ENCODE measurements at places on chromosomes 1 and 21. TPM values are rescaled to one million over a fixed set of nuclear protein-coding genes. Genes with fewer than 3 reads are reported as not detected.

DNA sequence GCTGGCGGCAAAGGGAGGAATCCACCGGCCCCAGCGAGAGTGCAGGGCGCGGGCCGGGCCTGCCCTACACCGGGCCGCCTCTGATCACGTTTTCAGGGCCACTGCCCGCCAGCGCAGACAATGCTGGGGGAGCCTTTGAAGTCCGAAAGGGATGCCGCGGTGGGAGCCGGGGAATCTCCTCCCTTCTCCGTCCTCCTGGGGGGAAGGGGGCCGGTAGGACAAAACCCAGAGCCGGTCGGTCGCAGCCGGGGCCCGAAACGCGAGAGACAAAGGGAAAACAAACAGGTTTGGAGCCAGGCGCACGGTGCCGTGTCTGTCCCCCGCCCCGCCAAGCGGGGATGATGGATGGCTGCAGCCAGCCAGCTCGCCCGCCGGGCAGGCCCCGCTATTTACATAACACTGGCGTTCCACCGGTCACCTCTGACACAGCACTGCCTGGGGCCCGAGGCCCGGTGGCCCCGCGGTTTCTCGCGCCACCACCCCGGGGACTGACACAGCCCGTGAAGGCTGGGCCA lies 92.0 kb downstream of the CASZ1 start:
- no peak for DNase-seq

GRCh38 chr1:236465959-236466303 lies 57.9 kb upstream of the LGALS8 start:
- no peak for DNase-seq

DNA sequence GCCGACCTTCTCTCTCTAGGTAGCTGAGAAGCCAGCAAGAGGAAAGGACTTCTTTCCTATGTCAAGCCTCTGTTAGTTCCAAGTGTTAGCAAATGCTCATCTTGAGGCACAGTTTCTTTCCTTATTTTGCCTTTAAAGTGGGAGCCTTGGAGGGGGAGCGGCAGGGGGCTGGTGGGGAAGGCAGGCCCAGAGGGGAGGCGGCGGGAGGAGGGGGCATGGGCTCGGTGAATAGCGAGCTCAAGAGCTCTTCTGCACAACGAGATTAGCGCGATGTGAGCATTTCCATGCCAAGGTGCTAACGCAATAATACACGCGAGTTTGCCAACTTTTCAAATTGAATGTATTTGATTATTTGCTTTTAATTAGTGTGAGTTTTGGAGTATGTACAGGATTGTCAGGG lies 372.6 kb downstream of the RPS6KC1 start:
- DNase-seq, result no peak

DNA sequence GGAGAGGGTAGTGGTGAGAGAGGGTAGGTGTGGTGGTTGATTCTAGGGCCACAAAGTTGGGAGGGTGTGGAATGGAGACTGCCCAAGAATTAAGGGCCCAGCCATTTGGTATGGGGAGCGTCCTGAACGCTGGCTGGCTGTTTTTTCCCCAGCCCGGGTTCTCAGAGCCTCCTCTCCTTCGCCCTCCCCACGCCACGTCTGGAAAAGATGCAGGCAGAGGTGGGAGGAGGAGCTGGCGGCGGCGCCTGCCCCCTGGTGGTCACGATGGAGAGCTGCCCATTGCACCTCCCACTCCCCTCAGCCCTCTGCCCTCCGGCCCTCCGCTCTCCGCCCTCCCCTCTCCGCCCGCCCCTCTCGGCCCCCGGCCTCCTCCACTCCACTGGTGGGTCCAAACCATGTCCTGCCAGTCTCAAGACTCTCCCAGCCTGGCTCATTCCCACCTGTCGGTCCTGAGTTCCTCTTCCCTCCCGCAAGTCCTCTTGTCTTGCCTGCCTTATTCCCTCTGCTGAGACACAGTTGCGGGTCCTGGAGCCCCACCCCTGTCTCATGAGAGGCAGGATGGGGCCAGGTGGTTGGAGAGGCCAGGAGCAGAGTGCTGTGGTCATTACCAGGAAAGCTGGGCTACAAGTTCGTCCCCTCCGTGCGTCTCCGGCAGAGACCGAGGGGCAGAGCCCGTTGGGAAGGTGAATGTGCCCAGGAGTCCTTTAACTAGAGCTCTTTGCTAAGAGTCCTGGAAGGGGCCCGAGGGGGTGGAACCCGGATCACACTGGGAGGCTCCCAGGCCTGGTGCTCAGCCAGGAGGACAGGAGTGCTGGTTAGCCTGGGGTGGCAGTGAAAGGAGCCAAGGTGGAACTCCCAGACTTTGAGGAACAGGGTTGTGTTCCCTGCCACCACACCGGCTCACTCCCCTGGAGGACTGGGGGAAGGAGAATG lies 22.6 kb downstream of the ETNK2 start:
- peak; percentile 83 for DNase-seq

DNA sequence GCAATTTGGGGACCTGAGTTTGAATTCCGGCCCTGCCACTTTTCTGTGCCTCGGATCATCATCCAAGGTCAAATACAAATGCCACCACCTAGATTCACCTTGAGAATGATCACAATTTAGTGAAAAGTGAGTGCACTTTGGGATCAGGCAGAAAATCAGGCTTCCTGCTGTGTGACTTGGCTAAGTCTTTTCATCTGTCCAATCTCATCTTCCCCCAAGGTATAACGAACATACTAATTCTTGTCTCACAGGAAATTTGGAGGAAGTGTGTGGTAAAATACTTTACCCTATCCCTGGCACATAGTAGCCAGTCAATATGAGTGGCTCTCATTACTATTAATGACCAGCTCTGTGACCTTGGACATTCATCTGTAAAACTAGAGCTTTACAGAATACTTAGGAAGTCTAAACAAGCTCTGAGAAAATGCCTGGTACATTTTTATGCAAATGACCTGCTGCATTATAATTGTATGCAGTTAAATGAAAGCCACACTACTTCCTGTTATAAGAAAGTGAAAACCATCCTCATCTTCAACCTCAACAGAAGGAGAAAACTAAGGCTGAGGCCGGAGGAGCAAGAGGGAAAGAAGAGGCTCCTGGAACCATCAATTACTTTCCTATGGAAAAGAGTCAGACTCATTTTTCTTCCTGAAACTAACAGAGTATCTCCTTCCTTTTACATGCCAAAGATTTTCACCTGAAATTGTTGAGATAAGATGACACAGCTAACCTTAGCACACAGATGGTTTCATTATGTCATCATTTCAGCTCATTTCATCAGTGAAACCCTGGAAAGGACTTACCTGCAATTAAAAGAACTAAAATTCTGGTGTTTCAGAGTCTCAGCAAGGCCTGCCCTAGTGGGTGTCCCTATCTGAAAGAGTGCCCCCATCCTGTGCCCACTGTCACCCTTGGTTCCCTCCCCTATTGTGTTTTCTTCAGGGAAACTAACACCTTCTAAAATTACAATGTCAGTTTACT lies 32.6 kb upstream of the RGS8 start:
- DNase-seq, result no peak

GRCh38 chr1:13664451-13664850 lies 35.5 kb upstream of the PRDM2 start:
- no peak for DNase-seq

GRCh38 chr1:164518692-164519332 lies 40.2 kb upstream of the PBX1 start:
- DNase-seq, result no peak

GRCh38 chr1:100404821-100405220 lies 52.5 kb downstream of the CDC14A start:
- no peak for DNase-seq

DNA sequence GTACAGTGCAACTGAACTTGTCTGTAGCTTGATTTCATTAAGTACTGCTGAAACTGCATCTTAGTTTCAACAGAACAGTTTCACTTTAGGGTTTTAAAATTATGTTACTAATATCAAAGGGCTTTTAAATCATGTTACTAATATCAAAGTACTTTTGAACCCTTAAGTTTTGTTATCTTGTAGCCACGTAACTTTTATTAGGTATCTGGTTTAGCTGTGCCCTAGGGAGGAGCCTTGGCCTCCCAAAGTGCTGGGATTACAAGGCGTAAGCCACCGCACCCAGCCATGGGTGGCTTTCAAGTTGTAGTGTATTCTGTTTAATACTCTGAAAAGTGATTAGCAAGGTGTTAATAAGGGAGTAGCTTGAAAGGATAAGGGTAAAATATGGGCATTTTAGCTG lies 2.0 kb downstream of the KDM4A start:
- DNase-seq, result no peak

GRCh38 chr1:224563666-224564065 lies 52.5 kb upstream of the CNIH3 start:
- DNase-seq, result no peak

DNA sequence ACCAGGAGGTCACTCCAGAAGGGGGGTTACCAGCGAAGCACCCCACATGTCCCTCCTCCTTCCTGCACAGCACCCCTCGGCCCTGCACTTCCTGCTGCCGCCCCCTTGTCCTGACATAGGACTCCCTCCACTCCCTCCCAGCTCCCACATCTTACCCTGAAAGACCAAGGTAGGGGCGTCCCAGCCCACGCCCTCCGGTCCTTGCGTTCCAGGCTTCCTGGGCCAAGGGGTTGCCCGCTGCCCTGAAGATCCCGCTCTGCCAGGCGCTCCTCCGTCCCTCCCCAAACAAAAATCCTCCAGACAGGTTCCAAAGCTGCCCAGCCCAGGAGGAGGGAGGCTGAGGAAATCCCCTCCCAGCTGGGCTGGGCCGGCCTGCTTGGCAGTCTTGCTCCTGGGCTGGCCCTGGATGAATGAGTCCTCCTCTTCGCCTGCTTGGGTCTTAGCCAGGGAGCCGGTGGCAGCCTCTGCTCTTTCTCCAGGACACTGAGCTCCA lies at the start of gene RHBDL2:
Gene RHBDL2 (minus strand): TSS at position 304 of the 493 bp plus-strand sequence. CDS start 22,618 bp downstream, outside the sequence.
- peak; percentile 73 for DNase-seq

GRCh38 chr1:84795966-84796600 lies 96.9 kb downstream of the LPAR3 start:
- no peak for DNase-seq

DNA sequence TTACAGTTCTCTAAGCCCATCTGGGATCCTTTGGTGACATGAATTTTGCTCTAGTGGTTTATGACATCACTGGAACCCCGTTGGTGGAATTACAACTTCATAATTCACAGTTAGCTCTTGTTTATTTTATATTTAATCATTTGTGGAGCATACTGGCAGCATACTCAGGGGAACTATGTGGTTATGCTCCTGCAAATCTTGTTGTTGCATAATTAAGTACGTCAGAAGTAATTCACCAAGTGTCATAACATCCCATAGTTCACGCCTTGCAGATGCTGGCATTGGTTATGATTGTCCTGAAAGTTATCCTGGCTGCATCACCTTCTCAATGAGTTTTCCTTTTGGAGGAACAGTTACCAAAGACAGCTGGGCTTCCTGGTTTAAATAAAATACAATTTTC lies 16.5 kb downstream of the PRRX1 start:
- DNase-seq, result no peak

DNA sequence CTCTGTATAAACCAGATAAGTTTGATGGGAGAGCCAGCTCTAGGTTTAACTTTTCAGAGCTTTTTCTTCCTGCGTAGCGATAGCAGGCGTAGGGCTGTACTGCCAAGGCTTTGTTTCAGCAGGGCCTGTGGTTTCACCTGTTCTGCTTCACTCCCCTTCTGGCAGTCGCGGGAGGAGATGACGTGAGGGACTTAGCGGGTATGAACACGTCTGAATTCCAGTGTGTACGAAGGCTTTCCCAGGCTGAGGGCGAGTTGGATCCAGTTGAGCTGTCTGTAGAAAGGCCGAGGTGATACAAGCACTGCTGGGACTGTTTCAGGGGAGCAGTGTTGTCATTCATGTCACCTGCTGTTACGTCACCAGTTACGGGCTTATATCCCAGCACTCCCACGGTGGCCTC lies 21.2 kb downstream of the PEX14 start:
- no peak for DNase-seq

- no peak for DNase-seq
These were observed 60.0 kb downstream of the TNFSF18 start for GRCh38 chr1:172990598-172991215.

DNA sequence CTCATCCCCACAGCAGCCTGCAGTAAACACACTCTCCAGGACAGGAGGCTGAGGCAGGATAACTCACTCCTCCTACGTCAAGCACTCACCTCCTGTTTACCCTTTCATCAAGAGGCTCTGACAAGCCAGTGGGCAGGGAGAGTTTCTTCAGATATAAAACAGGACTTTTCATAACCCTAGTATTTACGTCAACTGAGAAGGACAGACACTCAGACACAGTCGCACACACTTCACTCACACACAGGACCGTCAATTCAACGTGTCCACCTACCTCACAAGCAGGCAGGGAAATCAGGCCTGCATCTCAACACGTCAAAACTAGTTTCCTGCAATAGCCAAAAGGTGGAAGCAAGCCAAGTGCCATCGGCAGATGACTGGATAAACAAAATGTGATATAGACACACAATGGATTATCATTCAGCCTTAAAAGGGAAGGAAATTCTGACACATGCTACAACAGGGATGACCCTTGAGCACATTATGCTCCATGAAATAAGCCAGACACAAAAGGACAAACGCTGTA lies 48.6 kb downstream of the ITPKB start:
- DNase-seq, result no peak

GRCh38 chr1:235075048-235075776 lies 53.4 kb downstream of the TOMM20 start:
- DNase-seq, result peak; percentile 80

GRCh38 chr1:195717651-195718050 lies 890.6 kb downstream of the KCNT2 start:
- DNase-seq, result no peak

DNA sequence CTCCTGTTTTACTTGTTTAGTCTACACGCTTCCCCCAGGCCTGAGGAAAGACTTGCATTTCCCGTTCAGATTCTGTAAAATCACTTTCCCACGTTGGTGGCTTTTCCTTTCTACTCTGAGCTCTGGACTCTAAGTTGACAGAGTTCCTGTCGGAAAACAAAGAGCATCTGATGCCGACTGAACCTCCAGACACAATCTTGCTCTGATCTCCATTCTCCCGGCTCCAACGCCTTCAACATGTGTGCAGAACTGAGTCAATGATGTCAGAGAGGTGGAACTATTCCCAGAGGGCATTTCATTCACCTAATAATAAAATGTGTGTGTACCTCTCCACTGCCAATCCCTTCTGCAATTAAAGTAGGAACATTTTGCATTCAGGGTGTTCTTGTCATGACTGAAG lies 147.7 kb downstream of the MIS18A start:
- no peak for DNase-seq

PCSK9 gene
- total RNA-seq, result not detected

ZBTB37 gene
- 6.9 TPM for total RNA-seq

KIAA0319L gene
- 62.1 TPM for total RNA-seq

CNTN2 gene
- total RNA-seq, result 0.38 TPM

EDN2 gene
- 0.27 TPM for total RNA-seq

HSD3B2 gene
- total RNA-seq, result not detected

OR2AK2 gene
- total RNA-seq, result not detected

FMO2 gene
- 59.2 TPM for total RNA-seq

ATP6V1G3 gene
- total RNA-seq, result not detected

TMCC2 gene
- 1.3 TPM for total RNA-seq
